HFFc6 (cell line): ENCODE measurements at places on chromosomes 7 and 10.

DNA sequence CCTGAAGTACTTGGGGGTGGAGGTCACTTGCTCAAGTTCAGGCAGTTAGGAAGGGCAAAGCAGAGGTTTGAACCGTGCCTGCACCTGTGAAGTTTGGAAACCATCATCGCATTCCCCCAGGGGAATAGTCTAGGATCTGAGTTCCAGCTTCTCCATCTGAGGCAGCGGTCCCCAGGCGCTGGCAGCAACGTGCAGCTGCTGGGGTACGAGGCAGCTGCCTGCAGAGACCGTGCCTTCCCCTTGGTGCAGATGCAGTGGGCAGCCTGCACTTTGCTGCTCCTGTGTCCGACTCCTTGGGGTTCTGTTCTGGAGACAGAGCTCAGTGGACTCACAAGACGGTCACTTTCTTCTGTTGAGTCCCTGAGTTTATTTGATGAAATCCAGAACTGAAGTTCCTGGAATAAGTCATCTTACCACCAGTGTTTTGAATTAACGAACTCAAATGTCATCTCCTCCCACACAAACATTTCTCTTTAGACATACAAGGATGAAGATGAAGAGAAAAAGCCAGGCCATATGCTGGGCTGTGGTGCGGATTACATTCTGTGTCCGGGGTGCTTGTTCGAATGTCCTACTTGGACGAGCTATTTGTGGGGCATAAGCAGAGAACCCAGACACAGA lies 19.9 kb upstream of the GIMAP8 start:
- DNase-seq, result no peak

- no peak for DNase-seq
These were observed 11.3 kb upstream of the DPYSL4 start for GRCh38 chr10:132175408-132175807.

DNA sequence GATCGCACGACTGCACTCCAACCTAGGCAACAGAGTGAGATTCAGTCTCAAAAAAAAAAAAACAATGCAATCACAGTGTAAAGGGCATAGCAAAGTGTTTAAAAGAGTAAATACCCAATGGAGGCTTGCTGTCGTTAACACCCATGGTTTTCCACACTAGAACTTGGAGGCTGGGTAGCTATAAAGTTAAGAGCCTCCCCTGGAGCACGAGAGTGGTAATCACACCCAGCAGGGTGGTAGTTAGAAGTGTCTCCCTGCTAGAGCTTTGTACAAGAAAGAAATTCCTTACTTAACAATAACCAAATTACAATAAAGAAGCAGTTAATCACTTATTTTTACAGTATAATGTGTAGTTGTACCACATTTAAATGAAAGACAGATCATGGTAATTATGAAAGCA lies 1078.9 kb downstream of the NRG3 start:
- no peak for DNase-seq

GRCh38 chr10:73889014-73889413 lies 14.7 kb upstream of the CAMK2G start:
- no peak for DNase-seq
